Stimulated activated CD8-positive, alpha-beta memory T cell treated with anti-CD3 and anti-CD28 coated beads, Interleukin-7, amount 100 ng/mL, for 24 hours (primary cell): ENCODE measurements at places on chromosomes 3 and 15.

DNA sequence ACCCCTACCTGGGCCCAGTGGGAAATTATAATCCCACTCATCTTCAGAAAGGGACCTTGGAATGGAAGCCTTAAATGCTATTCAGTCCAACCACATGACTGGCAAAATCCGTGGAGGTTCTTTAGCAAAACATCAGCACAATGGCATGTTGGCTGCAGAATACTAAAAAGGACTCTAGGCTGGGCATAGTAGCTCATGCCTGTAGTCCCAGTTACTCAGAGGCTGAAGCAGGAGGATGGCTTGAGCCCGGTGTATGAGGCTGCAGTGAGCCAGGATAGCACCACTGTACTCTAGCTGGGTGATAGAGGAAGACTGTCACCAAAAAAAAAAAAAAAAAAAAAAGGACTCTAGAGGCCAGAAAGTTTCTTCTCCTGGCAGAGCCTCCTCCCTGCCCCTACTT lies 60.6 kb upstream of the RYK start:
- DNase-seq = no peak

- no peak for DNase-seq
Observed at GRCh38 chr15:52551762-52552161, 17.1 kb downstream of the ARPP19 start.

- no peak for DNase-seq
Observed at GRCh38 chr3:99637016-99637367, 1.4 kb upstream of the COL8A1 start.

- no peak for DNase-seq
Observed at GRCh38 chr15:46278486-46279090, 643.8 kb downstream of the SQOR start.

DNA sequence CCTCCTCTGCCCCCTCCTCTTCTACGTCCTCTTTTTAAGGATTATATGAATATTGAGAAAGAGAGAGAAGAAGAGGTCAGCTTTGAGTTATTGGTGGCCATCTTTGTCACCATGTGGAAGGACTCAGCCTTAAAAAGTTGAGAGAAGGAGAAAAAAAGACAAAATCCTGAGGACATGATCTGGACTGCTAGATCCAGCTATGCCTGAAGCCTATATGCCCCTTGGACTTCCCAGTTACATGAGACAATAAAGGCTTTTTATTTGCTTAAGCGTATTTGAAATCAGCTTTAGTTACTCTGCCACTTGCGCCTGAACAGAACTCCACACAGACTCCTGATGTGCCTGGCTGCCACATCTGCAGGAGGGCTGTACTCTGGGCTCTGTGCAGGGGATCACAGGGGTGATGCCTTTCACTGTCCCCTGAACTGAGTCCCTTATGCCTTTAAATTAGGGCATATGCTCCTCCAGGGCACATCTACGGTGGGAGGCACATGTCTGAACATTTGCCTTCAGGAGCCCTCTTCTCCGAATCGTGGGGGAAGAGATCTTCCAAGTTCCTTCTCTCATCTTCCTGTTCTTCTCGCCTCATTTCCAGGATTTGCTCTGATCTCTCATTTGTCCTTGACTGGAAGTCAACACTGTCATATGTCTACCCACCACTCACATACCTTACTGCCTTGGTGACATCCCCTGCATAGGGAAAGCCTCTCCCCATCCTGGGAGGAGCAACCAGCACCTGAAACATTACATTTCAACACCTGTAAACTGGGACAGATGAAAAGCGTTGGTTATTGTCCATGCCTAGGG lies 14.0 kb upstream of the PLA2G4E start:
- no peak for DNase-seq

- no peak for DNase-seq
Observed at GRCh38 chr3:63450634-63451363, 172.7 kb downstream of the SYNPR start.

DNA sequence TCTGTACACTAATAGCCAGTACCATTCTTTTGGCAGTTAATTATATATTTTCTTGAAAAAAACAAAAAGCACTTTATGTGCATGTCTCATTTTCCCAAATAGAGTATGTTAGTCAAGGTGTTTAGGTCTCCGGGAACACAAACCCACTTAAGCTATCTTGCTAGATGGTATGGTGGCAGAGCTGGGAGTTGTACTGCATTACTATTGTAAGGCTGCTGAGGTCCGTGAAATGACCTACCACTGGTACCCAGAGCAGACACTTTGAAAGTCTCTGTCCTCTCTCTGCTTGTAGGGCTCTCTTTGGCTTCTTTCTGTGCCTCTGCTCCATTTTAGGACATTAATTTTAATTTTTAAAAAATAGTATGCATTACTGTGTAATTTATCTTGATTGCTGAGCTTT lies 8.8 kb downstream of the TMOD3 start:
- no peak for DNase-seq

- DNase-seq = no peak
Observed at GRCh38 chr15:35753486-35753885, 207.5 kb upstream of the DPH6 start.

- no peak for DNase-seq
Observed at GRCh38 chr3:52183786-52184445, 14.0 kb upstream of the ALAS1 start.

DNA sequence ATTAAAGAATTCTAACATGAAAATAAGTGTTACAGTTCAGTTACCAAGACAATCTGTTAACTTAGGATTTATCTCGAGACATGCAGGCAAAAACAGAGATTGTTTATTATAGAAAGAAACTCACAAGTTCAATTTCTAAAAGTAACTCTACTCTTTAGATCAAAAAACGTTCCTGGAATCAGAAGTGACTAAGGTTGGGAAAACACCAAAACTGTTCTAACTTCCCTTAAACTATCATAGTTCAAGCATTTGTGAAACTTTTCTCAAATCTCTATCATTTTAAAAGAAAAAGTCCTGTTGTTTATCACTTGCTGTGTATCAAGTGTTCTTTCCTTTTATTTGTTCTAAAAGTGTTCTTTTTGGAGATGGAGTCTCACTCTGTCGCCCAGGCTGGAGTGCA lies 8.7 kb downstream of the WDR82 start:
- DNase-seq = no peak

- no peak for DNase-seq
Observed at GRCh38 chr3:45249391-45249790, 23.3 kb upstream of the TMEM158 start.

- no peak for DNase-seq
Observed at GRCh38 chr3:170876537-170876936, 6.5 kb upstream of the RPL22L1 start.

DNA sequence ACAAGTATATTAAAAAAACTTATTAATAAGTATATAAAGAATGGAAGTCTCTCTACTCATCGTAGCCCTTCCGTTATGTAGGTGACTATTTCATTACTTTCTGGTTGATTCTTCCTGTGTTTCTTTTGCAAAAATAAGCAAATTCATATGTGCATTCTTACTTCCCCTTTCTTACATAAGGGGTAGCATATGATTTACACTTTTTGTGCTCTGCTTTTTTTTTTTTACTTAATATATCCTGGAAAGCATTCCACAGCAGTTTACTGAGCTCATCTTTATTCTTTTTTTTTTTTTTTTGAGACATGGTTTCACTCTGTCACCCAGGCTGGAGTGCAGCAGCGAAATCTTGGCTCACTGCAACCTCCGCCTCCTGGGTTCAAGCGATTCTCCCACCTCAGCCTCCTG lies 12.9 kb downstream of the SCAMP5 start:
- DNase-seq = no peak

GRCh38 chr3:34268032-34268709 lies 469.7 kb downstream of the PDCD6IP start:
- no peak for DNase-seq
